ENCODE measurements at places on chromosomes 6 and 20. TPM values are rescaled to one million over a fixed set of nuclear protein-coding genes. Genes with fewer than 3 reads are reported as not detected.

- no peak for DNase-seq
Observed at GRCh38 chr6:49052901-49053300, 410.2 kb downstream of the MMUT start.

Gene OOEP
- not detected for total RNA-seq

Gene POU5F1
- total RNA-seq: 2,533 TPM

GRCh38 chr6:134628154-134628553 lies 310.2 kb upstream of the SGK1 start:
- DNase-seq: no peak

Gene RAMACL
- 0.97 TPM for total RNA-seq

Gene TRIM15
- 0.48 TPM for total RNA-seq

GRCh38 chr6:81606965-81607381 lies 145.5 kb downstream of the TENT5A start:
- DNase-seq: no peak

DNA sequence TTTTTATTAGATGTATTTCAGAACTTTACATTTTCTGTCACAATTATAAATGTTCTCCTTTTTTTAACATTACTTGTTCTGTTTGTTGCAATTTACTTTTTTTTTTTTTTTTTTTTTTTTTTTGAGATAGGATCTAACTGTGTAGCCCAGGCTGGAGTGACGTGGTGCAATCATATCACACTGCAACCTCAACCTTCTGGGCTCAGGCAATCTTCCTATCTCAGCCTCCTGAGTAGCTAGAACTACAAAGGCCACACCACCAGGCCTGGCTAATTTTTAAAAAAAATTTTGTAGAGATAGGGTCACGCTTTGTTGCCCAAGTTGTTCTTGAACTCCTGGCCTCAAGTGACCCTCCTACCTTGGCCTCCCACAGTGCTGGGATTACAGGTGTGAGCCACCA lies 15.1 kb upstream of the MBOAT1 start:
- no peak for DNase-seq

Gene SIRPD
- total RNA-seq: not detected

Gene SLC35D3
- 0.57 TPM for total RNA-seq

GRCh38 chr20:992801-993535 lies 9.1 kb downstream of the RSPO4 start:
- no peak for DNase-seq

GRCh38 chr6:81553216-81553615 lies 199.3 kb downstream of the TENT5A start:
- DNase-seq: no peak

GRCh38 chr6:217048-217659 lies 75.1 kb upstream of the DUSP22 start:
- peak; percentile 90 for DNase-seq

Gene C6orf118
- 0.58 TPM for total RNA-seq

DNA sequence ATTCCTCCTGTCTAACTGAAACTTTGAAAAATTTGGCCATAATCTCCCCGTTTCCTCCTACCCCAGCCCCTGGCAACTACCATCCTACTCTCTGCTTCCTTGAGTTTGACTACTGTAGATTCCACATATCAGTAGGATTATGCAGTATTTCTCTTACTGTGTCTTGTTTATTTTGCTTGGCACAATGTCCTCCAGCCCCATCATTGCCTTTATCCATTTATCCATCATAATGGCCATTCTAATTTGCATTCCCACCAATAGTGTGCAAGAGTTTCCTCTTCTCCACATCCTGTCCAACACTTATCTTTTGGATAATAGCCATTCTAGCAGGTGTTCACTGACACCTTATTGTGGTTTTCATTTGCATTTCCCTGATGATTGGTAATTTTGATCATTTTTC lies 202.3 kb downstream of the THBS2 start:
- DNase-seq: no peak

GRCh38 chr6:101236709-101237108 lies 156.8 kb upstream of the GRIK2 start:
- DNase-seq: no peak

- no peak for DNase-seq
Observed at GRCh38 chr6:110471726-110472365, 4.6 kb downstream of the SLC22A16 start.

- no peak for DNase-seq
Observed at GRCh38 chr6:146620655-146621054, 21.9 kb downstream of the ADGB start.

DNA sequence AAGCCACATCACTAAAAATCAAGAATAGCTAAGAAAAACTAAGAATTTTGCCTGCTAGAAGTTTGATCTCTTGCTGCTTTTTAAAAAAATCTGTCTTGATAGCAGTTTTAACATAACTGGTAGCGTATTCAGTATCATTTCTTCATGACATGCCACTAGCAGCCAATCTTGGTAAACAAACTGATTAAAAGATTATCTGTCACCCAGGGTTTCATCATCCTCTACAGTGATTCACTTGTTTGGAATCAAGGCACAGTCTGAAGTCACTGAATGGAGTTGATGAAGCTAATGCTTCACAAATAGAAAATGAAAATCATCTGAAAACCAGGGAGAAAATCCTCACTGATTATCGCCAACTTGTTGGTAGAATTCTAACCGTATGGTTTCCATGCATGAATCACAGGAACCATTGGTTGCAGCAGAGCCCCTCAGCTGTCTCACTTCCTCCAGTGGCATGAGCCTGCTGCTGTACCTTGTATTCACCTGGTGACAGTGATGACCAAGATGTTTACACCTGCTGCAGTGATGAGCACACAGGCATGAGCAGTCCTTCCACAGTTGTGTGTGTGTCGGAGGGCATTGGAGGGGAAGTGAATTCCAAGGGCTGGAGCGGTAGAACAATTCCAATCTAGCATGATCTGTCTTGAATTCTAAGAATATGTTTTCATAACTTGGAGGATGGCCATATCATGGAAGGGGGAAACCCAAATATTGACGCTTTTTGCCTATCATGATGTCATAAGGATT lies 275.0 kb downstream of the KHDC1L start:
- DNase-seq: no peak

DNA sequence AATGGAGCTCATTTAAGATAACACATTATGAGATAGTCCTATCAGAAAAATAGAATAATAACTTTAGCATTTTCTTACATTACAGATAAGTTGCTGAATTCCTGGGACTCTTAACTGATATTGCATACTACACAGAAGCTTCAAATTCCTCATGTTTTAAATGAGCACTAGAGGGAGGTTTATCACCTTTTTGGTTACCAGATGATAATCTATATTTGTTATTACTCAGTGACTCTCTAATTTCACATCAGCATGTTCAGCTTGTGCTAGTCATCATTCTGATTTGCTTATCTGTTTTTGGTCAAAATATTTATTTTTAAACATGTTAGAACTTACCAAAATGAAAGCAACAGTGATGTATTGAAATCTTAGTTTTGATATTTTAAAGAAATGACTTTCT lies 20.5 kb upstream of the GJA10 start:
- DNase-seq: no peak

Gene NFYA
- 35.5 TPM for total RNA-seq

DNA sequence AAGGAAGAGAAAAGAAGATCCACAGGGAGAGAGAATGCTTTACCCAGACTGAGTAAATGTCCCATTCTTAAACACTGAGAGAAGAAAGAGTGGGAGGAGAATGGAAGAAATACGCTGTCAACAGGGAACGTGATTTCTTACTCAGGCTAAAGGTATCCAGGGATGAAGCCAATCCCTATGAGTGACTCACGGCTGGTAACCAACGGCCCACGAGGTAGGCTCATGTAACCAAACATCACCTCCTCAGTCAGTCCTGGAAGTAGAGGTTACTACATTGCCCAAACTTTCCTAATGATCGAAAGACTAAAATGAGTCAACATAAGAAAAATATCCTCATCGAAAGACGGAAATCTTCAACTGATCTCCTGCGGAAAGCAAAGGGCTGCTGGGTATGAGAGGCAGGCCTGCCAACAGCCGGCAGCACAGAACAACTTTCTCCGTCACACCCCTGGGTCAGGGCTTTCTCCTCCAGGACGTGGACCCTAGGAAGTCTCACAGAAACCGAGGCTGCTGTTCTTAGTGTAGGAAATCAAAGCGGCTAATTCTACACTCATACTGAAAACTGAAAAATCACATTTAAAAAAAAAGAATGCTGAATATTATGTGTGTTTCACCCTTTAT lies 292.6 kb downstream of the GMDS start:
- no peak for DNase-seq

DNA sequence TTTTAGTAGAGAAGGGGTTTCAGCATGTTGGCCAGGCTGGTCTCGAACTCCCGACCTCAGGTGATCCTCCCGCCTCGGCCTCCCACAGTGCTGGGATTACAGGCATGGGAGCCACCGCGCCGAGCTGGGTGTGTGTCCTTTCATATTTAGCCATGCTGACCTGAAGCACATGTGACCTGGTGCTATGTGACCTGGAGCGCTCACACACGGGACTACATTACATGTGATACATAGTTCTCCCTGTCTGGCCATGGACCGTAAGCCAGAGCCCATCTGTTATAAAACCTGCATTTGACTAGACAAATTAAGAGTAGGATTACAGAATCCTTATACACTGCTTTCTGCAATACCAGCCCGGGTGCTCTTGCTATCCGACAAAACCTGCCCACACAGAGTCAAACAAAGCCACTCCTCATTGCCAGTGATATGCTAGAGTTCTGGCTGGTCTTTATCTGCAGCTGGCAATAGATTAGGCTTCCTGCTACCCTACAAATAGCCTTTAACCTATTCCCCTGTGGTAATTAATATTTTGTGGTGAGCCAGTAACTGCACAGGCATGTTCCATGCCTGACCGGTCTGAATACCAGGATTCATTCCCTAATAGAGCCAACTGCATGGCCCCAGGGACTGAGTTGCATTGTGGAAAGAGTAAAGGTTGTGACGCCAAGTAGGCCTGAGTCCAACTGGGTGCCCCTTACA lies 26.3 kb upstream of the FAM50B start:
- DNase-seq: no peak

GRCh38 chr6:101762851-101763250 lies 369.3 kb downstream of the GRIK2 start:
- DNase-seq: no peak

- no peak for DNase-seq
Observed at GRCh38 chr20:57600320-57601210, 19.7 kb downstream of the ZBP1 start.

Gene FRK
- 0.24 TPM for total RNA-seq

Gene HLA-DRA
- total RNA-seq: 4.1 TPM

GRCh38 chr6:158402184-158402583 lies 89.9 kb downstream of the TULP4 start:
- no peak for DNase-seq

DNA sequence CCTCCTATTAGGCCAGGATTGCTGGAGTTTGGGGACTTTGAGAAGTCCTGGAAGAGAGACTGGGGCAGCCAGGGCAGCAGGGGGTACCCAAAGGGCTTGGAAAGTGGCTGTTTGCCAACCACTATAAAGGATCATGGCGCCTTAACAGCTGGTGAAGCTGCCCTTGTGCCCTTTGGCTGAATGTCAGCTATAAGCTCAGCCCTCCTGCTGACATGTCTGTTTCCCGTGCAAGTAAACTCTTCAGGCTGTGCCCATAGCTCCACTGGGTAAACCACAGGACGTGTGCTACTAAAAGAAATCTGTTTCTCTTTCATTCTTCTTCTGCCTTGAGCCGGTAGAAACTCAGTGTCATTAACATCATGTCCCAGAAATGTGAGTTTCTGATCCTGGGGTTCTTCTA lies 97.3 kb downstream of the CAP2 start:
- DNase-seq: peak; percentile 30

DNA sequence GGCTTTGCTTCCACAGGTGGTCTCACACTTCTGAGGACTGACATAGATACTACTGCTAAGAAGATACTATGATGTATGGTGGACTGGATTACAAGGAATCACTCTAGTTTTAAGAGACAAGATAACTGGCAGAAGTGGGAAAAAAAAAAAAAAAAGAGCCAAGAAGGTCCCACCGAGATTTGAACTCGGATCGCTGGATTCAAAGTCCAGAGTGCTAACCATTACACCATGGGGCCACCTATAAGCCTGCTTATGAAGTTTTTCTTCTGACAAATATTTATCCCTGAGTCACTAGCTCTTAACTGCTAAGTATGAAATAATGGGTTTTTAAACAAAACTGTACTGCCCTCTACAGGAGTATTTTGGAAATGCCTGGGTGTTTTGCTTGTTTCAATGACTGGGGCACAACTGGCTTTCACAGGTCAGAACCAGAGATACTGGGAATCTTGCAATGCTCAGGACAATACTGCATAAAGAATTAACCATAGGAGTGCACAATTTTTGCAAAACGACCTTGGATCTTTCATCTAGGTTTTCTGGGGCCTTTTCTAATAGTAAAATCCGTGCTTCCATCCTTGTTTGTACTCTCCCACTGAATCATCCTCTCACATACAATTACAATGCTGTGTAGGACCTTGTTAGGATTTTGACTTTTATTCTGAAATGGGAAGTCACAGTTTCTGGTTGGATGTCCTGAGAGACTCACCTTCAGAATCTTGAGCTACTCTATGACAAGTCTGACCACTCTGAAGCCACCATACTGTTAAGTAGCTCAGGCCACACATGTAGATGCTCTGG lies 116.3 kb downstream of the OR2B2 start:
- DNase-seq: peak; percentile 75

DNA sequence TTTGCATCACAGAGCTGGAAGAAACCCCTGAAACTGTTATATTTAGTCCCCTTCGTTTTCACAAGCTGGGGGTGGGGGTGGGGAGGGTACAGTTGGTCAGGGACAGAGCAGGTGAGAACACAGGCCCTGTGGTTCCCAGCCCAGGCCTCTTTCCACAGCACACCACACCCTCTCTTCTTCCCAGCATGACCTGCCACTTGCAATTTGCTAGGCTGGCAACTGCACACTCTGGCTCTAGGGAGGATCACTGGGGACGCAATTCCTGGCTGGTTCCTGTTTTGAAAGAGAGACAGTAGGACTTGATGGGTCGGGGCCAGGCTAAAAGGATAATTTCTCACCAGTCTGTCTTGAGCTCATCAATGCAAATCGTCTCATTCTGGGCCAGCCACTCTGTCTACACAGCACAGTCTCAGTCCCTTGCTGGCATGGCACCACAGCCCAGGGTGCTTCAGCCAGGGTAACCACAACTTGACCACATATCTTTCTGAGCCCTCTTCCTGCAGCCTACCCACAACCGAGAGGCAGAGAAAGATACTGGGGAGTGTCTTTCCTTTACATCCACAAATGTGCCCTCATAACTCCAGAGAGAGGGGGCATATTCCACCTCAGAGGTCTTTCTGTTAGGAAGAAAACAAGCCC lies 41.7 kb upstream of the EMILIN3 start:
- no peak for DNase-seq

- no peak for DNase-seq
Observed at GRCh38 chr6:43913375-43914271, 143.6 kb downstream of the VEGFA start.

- DNase-seq: no peak
Observed at GRCh38 chr20:6269168-6269873, 146.5 kb upstream of the FERMT1 start.

Gene SOX18
- 0.23 TPM for total RNA-seq

Gene SYCP2
- 0.69 TPM for total RNA-seq

DNA sequence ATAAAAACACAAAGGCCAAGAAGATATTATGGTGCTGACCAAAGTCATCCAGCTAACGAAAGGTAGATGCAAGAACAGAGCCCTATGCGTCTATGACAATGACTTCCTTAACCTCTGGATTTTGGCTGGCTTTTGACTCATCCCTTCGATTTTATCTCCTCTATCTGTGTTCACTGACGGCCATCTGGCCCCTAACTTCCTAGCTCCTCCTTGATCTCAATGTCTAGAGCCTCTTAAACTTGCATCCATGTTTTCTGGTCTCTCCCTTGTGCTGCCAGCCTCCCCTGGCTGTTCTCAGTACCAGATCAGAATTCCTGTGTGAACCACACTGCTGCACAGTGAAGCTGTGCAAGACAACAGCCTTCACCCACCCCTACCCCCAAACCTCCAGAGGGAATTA lies 452.9 kb downstream of the UTRN start:
- no peak for DNase-seq

GRCh38 chr6:88459189-88459588 lies 293.0 kb upstream of the CNR1 start:
- no peak for DNase-seq
